ENCODE measurements at places on chromosomes 13 and 19.

DNA sequence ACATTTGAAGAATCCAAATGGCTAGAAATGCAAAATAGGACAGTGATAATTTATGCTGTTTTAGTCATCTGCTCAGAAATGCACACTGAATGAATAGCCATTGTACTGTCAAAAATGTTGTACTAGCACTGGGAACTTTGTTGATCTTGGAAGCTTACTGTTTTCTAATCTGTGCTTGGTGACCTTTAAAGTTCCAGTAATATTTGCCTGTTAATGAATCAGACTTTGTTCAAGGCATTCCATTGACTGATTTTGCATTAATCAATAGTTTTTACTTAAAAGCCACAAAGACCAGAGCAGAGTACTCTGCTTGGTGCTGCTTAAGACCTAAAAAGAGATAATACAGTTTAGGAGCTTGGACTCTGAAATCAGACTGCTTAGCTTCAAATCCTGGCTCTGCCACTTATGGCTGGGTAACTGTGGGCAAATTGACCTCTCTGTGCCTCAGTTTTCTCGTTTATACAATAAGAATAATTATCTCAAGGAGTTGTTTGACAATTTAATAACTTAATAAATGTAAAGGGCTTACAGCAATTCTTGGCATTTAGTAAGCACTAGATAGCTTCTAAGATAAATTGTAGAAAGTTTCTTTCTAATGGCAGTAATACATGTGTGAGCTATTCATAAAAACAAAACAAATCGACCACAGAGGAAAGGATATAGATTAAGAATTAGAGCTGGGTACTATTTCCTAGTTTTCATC is 4.6 kb upstream of the SLAIN1 start:
- DNase-seq: no peak

- DNase-seq: no peak
Observed at GRCh38 chr19:36775768-36776167, 3.2 kb upstream of the ZNF850 start.

- DNase-seq: no peak
Observed at GRCh38 chr13:64069892-64070291, 2654.2 kb upstream of the PCDH20 start.

DNA sequence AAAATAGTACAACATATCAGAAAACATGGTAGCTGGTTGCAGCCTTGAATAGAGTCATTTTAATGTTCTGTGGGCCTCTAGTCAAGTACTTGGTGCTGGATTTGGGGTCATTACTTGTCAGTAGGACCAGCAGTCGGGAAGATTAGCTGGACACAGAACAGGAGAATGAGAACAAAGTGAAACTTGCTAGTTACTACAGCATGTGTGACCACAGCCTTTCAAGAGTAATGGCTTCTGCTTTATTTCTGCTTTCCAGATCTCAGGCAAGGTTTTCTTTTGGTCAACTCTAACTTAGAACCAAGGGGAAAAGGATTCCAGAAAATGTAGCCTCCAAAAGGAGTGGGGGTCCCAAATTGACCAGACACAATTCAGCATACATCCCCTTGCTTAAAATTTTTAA is 17.1 kb upstream of the VWA8 start:
- DNase-seq: no peak
